ENCODE measurements at places on chromosomes 2 and 18.

GRCh38 chr2:80070587-80070986 is 234.0 kb downstream of the LRRTM1 start:
- no peak for DNase-seq

- DNase-seq, result no peak
Measured at GRCh38 chr18:2459886-2460285, 111.4 kb downstream of the METTL4 start.

DNA sequence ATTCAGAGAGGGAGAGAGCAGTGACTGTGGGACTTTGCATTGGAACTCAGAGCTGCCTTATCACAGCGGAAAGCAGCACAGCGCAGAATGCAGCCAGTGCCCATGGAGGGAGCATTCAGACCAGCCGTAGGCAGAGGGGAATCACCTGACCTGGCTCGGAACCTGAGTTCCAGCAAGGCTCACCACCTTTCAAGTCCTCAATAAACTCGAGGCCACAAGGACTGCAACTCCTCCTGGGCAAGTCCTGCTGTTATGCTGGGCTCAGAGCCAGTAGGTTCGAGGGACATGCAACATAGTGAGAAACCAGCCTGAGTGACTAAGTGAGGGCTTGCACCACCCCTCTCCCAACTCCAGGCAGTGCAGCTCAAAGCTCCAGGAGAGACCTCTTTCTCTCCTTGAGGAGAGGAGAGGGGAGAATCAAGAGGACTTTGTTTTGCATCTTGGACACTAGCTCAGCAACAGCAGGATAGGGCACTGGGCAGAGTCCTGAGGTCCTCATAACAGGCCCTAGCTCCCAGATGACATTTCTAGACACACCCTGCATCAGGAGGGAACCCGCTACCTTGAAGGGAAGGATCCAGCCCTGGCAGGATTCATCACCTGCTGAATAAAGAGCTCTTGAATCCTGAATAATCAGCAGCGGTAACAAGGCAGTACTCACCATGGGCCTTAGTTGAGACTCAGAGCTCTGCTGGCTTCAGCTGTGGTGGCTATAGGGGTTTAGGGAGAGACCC is 136.8 kb upstream of the OTOS start:
- DNase-seq, result no peak

- DNase-seq, result no peak
Measured at GRCh38 chr2:222747526-222748160, 76.2 kb downstream of the MOGAT1 start.

GRCh38 chr2:238022594-238023157 is 38.1 kb upstream of the SCLY start:
- DNase-seq, result no peak

DNA sequence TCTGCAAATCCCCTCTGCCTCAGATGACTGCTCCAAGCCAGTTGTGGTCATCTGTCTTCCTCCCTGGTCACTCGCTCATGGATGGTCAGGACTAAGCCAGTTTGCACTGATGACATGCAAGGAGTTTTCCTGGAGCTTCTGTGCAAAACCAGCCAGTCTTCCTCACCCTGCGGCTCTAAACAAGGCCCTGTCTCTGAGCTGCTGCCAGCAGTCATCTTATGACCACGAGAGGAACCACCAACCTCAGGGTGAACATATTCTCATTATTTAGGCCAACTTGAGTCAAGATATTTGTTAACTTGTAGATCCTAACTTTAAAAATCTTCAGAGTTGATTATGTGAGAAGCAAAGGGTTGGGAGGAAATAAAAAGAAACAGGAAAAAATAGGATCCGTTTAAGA is 119.9 kb upstream of the CAB39 start:
- DNase-seq, result peak; percentile 20

DNA sequence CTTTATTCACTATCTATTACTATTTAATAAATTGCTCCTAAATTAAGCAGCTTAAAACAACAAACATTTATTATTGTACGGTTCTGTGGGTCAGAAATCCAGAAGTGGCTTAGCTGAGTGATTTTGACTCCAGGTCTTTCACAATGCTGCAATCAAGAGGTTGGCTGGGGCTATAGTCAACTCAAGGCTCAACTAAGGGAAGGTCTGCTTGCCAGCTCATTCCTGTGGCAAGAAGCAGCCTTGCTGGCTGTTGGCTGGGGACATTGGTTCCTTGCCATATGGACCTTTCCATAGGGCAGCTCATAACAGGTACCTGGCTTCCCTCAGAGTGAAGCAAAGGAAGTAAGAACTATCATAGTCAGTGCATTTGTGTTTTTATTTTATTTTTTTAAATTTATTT is 5.0 kb upstream of the MRPL19 start:
- DNase-seq, result no peak

DNA sequence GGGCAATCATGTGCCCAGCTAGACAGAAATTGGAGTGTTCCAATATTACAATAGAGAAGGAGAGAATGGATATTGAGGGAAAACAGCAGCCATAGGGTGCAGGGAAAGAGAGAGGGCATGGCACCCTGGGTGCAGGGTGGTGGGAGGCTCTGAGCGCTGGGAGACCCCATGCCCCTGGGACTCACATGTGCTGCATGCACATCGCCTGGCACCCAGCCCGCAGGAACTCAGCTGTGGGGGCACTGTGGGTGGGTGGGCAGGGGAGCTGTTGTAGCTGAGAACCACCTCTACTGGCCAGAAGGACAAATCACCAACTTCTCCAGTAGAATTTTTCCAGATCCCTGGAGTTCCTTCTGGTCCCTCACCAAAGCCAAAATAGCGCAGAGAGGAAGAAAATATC is 7.2 kb upstream of the NEURL3 start:
- DNase-seq, result no peak

DNA sequence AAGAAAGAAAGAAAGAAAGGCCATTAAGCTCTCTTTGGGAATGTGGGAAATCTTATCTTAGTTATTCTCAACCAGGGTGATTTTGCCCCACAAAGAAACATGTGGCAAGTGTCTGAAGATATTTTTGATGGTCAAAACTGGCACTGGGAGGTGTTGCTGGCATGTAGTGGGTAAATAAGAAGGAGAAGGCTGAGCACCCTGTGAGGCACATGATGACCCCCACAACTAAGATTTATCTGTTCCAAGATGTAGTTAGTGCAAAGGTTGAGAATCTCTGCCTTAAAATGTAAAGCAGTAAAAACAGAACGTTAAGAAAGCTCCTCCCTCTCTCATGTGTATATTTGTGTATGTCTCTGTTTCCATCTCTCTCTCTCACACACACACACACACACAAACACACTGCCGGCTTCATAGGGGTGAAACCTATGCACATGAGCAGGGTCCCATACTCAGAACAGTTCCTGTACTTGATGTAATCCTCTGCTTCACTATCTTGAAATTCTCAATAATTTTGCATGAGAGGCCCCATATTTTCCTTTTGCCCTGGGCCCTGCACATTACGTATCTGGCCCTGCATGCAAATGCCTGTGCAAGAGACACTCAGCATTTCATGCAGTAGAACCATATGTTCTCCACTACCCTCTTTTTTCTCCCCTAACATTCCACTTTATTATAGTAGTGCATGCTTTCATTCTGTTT is 94.3 kb downstream of the MREG start:
- DNase-seq, result no peak

- no peak for DNase-seq
Measured at GRCh38 chr2:186535861-186536260, 49.8 kb downstream of the ZC3H15 start.

Data from activated CD4-positive, alpha-beta T cell treated with anti-CD3 and anti-CD28 coated beads, Interleukin-2, amount 10 ng/mL, durations not matched to agents 7 days and 5 days (primary cell).